ENCODE measurements at places on chromosomes 2 and 18. TPM values are rescaled to one million over a fixed set of nuclear protein-coding genes. Genes with fewer than 3 reads are reported as not detected.

ANKRD23 gene
- 1.8 TPM for total RNA-seq

SERPINB13 gene
- not detected for total RNA-seq

CCDC68 gene
- 3.4 TPM for total RNA-seq

CD8B gene
- total RNA-seq: not detected

CCDC74B gene
- 7.5 TPM for total RNA-seq

KCNE4 gene
- 0.83 TPM for total RNA-seq

FAP gene
- not detected for total RNA-seq

ZSWIM2 gene
- not detected for total RNA-seq

CNDP2 gene
- total RNA-seq: 75.2 TPM

KATNAL2 gene
- 1.3 TPM for total RNA-seq

ATP5MC3 gene
- 478 TPM for total RNA-seq

CAPG gene
- total RNA-seq: 117 TPM

PRSS56 gene
- 0.27 TPM for total RNA-seq

ERBB4 gene
- not detected for total RNA-seq

FOXD4L1 gene
- total RNA-seq: 0.58 TPM

CCDC142 gene
- 13.0 TPM for total RNA-seq

ASNSD1 gene
- 36.4 TPM for total RNA-seq

CDKL4 gene
- not detected for total RNA-seq

GPR17 gene
- not detected for total RNA-seq

CIB4 gene
- total RNA-seq: 0.28 TPM

CENPA gene
- 47.2 TPM for total RNA-seq

COL4A4 gene
- 1.0 TPM for total RNA-seq

LYPD6 gene
- 0.07 TPM for total RNA-seq

TMEM247 gene
- total RNA-seq: not detected

L3MBTL4 gene
- not detected for total RNA-seq

ZNF396 gene
- 0.64 TPM for total RNA-seq

SERPINB3 gene
- total RNA-seq: not detected

TUBA3E gene
- total RNA-seq: not detected

C2orf78 gene
- not detected for total RNA-seq

EML6 gene
- total RNA-seq: 1.00 TPM

IGFBP5 gene
- 0.14 TPM for total RNA-seq

CDH7 gene
- not detected for total RNA-seq

NOSTRIN gene
- 2.0 TPM for total RNA-seq
